ENCODE measurements at places on chromosomes 2 and 18.

- no peak for DNase-seq
Observed at GRCh38 chr2:204395539-204395938, 149.7 kb upstream of the PARD3B start.

DNA sequence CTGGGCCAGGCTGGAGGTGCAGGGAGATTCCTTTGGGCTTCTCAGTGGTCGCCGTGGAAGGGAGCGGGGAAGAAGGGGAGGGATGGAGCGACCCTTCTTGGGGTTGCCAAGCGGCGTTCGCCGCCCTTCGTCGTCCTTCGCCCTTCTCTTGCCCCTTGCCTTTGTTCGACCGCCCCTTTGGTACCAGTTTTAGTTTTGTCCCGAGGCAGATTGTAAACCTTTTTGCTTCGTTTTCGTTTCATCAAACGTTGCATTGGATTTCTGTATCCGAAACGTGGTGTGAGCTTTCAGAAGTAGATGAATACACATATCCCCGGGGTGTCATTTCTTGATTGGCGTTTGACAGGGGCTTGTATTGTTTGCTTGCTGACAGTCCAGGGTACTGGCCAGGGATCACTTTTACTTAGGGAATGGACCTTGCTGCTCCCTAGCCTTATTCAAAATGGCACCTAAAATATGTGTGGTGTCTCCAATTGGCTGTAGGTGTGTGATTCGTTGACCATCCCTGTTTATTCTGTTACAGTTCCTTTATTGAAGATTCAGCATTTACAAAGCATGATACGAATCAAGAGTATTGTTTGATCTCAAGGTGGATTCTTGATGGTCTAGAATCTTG lies 788 bp downstream of the USP14 start:
- peak; percentile 12 for DNase-seq

GRCh38 chr2:113156278-113157117 lies 17.3 kb upstream of the PSD4 start:
- peak; percentile 27 for DNase-seq

DNA sequence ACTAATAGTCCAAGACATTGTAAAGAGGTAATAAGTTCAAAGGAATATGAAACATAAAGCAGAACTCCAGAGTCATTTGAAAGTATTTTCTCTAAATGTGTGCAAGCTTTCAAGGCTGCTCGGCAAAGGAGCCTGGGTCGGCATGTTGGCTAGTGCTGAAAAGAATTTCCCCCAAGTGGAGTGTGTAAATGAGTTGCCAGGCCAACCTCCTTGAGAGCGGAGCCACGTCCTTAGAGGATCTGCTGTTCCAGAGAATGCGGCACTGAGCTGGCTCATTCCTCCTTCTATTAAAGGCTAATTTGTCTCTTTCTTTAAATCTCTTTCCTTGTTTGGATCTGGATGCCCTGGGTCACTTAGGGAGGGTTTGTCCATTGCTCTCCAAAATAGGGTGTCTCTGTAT lies 127.5 kb downstream of the RDH14 start:
- DNase-seq, result no peak

GRCh38 chr18:59718464-59719157 lies 21.4 kb upstream of the CCBE1 start:
- no peak for DNase-seq

DNA sequence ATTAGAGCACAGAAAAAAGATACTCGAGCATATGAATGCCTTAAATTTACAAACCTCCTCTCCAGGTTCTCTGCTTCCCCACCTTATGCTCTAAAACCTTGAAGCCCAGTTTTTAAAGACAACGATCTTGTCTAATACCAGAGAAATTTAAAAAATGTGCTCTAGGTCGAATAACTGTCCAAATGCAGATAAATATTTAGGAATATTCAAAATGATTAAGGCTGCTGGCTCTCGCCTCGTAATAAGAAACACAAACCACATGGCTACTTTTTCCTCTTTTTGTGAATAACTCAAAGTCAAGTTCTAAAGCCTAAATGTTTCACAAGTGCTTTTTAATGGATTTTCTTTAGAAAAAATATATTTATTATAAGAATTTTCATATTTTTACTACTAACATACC lies 101.3 kb downstream of the SATB2 start:
- DNase-seq, result no peak

DNA sequence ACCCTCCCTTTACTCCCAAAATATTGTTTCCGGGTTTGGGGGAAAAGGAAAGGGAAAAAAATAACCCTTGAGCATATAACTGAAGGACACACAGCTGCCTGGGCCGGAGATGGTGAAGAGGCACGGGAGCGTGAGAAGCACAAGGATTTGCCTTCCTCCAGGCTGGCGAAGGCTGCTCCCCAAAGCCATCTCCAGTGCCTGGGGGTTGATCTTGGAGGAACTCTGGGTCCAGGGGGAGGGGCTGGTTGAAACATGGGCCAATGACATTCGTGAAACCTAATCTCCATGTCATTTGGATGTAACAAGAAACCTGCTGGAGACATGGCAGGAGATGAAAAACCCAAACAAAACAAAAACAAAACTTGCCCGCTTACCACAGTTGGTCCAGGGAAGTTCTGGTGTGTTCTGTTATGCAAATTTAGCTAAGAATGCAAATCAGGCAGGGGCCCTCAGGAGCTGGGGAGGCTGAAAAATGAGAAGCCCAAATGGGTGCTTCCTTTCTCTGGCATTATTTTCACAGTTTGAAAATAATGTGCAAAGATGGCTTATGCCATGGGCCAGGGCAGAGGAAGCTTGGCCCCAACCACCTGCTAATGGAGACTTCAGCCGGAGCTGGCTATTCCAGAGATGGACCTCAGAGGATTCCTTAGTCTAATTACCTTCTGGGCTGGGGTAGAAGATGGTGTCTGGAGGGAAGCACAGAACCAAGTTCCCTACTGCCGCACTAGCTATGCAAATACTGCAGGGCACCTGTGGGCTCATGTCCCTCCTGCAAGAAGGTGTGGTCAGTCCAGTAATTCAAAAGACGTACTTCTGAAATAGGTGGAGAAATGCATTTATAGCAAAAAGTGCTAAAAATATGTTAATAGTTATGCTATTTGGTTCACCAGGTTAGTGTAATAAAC lies 180.9 kb downstream of the BCL2 start:
- DNase-seq, result no peak

DNA sequence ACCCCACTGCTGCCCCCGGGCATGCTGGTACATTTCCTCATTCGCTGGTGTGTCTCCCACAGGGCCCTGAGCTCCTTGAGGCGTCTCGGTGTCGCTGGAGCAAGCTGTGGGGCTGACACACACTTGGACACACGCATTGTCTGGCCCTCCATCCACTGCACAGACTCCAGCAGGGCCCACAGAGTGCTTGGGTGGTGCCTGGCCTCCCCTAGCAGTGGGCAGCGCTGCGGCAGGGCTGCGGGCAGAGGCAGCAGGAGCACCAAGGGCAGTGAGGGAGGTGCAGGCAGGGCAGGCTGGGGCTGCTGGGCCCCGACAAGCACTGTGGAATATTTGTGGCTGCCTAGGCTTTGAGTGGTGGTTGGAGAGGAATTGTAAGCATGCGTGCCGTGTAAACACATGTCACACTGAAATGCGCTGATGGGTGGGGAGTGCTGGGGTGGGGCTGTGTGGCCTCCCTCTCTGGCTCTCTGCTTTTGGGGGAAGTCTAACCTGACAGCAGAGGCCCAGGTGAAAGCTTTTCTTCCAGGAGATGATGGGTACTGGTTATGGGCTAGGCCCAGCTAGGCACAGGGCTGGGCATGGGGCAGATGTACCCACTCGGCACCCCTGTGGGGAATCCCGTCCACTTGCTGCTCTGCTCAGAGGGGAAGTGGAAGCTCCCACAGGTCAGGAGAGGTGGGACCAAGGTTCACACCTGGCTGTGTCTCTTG lies 55.5 kb upstream of the HS6ST1 start:
- DNase-seq, result peak; percentile 71

DNA sequence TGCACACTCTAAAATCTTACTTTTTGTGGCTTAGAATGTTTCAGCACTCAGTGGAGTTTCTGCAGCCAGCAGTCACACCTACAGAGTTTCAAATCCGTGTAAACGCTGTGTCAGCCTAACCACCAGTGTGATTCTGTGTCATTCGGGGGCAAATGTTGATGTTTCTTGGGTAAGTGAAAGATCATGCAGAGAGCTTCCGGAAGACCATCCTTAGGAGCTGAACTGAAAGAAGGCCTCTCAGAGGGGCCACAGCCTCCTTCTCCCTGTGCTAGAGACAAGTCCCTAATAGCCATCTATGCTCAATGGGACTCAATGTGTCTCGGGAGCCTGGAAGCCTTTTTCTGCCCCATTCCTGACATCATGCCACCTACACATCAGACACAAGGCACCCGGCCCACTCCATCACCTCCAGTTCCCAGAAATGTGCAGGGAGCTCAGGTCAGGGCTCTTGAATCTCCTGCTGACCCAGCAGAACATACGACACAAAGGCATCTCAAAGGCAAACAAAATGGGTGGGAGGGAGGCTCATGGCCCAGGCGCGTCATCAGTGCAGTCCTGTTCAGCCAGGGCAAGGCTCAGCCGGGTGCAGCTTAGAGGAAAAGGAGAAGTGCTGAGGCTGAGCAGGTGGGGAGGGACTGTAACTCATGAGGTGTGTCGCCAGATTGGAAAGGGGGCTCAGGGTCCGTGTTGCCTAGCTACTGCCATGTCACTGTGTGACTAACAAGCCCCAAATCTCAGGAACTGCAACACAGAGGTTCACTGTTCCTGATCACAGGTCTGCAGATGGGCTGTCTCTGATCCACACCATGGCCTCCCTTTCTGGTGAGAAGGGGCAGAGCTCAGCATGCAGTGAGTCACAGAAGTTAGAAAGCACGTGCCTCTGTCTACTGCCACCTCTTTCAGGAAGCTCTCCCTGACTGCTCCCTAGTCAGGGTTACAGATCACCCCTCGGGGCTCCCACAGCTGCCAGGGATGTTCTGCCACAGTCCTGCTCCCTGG lies 82.0 kb downstream of the SMAD7 start:
- peak; percentile 16 for DNase-seq

DNA sequence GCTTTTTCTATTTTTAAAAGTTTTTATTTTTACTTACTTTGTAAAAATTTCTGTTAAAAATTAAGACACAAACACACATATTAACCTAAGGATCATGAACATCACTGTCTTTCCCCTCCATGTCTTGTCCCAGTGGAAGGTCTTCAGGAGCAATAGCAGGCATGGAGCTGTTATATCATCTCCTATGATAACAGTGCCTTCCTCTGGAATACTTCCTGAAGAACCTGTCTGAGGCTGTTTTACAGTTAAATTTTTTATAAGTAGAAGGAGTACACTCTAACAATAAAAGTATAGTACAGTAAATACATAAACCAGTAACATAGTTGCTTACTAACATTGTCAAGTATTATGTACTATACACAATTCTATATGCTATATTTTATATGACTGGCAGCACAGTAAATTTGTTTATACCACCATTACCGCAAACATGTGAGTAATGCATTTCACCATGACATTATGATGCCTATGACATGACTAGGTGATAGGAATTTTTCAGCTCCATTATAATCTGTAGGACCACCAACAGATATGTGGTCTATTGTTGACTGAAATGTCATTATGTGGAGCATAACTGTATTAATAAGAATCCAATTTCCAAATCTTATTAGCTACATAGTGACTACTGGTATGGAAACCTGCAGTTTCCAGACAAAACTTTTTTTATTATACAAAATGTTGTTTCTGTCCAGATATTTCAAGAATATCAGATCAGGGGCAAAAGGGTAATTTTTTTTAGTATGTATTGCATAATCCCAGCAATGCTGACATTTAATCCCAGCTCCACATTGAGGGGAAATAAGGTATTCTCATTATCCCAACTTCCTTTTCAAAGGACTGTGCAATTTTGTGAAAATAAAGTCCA lies 337.2 kb upstream of the SLC39A10 start:
- DNase-seq, result peak; percentile 16

DNA sequence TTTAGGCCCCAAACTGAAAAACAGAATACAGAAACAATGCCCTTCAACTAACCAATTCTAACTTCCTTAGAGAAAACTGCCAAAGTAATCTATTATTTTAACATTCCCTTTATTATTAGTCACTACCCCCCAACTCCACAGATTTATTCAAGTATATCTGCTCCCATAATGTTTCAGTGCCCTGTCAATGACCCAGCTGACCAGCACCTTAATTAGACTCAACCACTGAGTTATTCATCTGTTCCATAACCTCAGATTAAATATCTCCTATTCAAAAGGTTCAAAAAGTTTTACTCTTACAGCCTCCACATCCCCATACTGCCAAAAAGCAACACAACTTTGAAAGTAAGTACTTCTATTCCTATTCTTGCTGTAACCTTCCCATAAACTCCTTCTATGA lies 202.4 kb downstream of the EXOC6B start:
- DNase-seq, result no peak

GRCh38 chr18:49819071-49819662 lies 5.8 kb upstream of the ACAA2 start:
- no peak for DNase-seq

GRCh38 chr2:60707750-60708371 lies 48.2 kb upstream of the PAPOLG start:
- no peak for DNase-seq

DNA sequence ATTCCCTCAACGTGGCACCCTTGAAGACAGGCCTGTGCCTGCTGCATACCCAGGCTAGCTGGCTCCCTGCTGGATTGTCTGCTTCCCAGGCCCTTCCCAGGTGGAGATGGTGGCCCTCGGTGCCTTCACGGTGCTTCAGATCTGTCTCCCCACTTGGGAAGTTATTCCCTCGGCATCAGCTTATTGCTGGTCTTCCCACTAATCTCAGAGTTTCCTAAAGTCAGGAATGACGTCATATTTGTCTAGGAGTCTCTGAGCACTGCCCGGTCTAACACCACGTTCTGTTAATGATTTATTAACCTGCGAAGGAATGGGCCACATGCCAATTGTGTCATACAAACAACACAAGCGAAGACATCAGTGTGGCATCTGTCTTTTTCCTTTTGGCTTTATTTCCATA lies 269.8 kb upstream of the ID2 start:
- no peak for DNase-seq

DNA sequence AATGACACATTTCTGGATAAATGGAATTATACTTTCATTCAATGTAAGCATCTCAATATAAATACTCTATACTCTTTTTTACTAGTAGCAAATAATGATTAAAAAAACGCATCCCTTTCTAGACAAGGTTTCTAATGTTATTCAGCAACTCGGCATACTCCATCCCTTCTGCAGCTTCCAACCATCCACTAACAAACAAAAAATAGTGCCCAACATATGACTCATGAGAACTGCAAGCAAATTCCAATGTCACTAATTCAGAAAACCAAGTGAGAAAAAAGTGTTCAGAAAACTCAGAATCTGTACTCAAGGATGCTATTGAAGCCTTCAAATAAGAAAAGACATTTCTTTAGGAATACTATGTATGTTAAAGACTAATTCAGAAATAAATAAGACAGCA lies 140.0 kb downstream of the BAZ2B start:
- no peak for DNase-seq

GRCh38 chr18:74577019-74577418 lies 20.7 kb upstream of the ZNF407 start:
- DNase-seq, result no peak

GRCh38 chr18:48941672-48942071 lies 9.1 kb downstream of the SMAD7 start:
- no peak for DNase-seq

- DNase-seq, result peak; percentile 54
Observed at GRCh38 chr2:217529271-217529670, 473.5 kb downstream of the TNS1 start.

GRCh38 chr18:35407871-35408481 lies 30.8 kb upstream of the ZNF396 start:
- DNase-seq, result peak; percentile 39
